ENCODE measurements at places on chromosomes 4 and X.

DNA sequence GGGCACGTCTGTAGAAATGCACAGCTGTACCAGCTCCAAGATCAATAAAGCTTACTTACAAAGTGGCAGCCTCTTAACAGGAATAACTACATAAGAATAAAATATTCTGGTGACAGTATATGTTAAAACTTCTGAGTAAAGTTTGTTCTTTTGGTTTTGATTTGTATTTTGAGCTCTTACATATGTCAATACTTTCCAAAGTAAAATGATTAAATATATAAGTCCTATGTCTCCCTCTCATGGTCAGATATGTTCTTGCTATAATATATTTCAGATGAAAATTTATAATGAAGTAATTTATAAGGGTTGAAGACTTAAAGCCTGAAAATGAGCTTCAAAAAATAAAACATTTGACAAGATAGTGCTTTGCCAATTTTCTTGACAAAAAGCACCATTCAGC is 254.4 kb downstream of the NPFFR2 start:
- DNase-seq = no peak

- DNase-seq = no peak
Measured at GRCh38 chrX:37958525-37959211, 47.7 kb upstream of the SYTL5 start.

GRCh38 chr4:7422898-7423180 is 11.9 kb downstream of the PSAPL1 start:
- DNase-seq = no peak

DNA sequence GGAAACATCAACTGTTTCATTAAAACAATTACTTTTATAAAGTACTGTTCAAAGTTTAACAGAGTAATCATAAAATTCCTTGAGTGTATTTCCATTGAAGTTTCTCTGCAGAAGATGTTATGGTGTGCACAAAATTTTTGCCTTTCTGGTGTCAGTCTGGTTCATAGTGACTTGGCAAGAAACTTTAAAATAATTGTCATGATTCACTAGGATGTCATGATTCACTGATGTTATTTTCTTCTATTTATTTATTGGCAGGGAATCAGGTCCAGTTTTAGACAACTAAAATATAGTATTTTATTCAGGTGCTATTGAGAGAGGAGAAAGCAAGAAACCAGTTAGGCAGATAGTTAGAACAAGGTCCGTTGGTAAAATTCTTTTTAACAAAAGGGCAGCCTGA is 3.8 kb downstream of the UGT2A1 start:
- no peak for DNase-seq

GRCh38 chrX:134365904-134366303 is 94.1 kb upstream of the HPRT1 start:
- DNase-seq = peak; percentile 3

- no peak for DNase-seq
Measured at GRCh38 chr4:185880571-185880970, 68.6 kb upstream of the SORBS2 start.

DNA sequence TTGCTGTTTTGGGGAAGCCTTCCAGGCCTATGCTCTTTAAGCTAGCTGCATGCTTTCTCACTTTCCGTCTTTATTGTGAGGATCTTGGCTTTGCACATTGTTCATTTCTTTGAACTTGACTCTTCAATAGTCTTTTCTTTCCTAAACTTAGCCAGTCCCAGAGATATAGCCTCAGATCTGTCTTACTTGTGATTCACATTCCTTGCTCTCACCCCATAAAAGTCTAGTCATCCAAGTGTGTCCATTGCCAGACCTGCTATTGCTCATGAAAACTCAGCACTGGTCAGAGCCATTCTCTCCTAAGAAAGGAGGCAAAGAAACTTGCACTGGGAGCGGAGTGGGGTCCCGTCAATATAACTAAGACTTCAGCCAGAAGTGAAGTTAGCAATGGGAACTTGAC is 275.0 kb upstream of the CTSO start:
- no peak for DNase-seq

DNA sequence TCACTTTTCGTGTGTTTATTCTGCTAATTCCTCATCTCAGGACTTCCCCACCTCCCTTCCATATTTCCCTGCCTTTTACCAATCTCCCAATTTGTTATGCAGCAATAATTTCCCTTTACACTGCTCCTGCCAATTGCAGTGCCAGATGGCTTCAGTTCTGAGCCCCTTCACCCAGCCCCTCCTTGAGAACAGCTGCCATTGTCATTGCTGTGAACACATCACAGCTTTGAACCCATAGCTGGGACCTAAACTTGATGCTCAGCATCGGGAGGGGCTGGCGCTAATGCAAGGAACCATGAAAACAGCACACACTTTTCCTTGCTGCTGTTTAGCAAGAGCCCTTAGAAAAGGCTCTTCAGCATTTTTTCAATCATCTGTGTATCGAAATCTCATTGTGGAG is 104.9 kb downstream of the ALPK1 start:
- DNase-seq = no peak

DNA sequence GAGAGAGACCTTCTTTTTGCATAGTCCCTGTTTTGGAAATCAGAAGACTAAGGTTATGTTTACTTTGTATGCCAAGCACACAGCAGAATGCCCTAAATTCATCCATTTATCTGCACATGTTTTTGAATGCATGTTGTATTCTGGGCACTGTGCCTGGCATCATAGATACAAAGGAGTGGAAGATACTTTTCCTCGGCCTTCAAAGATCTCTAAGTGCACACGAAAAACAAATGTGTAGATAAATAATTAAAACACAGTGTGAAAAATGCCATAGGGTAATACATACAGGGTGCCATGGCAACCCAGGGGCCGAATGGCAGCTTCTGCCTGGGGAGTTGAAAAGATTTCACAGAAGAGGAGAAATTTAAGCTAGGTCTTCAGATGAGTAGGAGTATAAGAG is 390.6 kb upstream of the ATOH1 start:
- no peak for DNase-seq

GRCh38 chr4:25160714-25161592 is 704 bp upstream of the SEPSECS start:
- DNase-seq = no peak

DNA sequence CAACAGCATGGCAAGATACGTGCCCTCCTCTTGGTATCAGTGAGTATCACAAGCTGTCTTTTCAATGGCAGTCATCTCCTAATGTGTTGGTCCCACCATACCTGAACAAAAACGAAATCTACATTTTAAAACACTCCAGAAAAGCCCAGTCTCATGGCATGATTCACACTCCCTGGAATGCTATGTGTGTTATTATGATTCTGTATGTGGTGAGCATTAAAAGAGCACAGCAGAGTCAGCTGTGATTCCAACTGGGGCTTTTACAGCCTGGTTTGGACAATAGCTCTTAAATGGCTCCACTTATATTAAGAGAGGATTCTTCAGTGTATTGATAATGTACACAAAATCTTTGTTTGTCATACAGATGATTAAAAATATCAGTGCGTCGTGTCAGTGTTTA is 274.1 kb upstream of the GK2 start:
- DNase-seq = no peak

DNA sequence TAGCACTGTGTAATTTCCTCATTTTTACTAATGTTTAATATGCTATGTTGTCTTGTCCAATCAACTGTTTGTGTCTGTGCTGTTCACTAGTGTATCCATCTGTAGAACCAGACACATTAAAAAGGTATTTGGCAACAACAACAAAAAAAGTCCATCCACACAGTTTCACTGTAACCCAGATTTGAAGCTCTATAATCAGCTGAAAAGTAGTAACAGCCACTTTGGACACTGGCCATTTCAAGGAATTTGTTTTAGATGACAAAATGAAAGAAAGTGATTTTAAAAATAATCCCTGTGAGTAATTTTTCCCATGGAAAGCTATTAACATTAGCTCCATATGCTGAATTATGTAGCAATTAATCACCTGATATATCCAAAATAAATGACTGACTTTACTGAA is 2.2 kb upstream of the FBXL5 start:
- no peak for DNase-seq

DNA sequence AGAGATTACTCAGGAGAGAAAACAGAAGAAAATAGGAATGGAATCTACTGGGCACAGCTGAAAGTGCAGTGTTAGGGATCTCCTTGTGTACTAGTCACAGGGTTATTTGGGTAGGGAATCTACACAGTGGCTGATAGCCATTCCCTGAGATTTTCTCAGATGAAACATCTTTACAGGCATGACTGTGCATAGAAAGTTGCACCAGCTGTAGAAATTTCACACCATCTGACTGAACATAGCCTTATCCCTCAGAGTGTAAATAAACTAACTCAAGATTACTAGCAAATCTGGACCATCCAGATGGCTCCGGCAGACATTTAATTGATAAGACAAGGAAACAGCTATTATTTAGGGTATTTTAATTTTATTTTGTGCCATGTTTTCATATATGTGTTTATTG is 2053.5 kb upstream of the TENM3 start:
- no peak for DNase-seq

DNA sequence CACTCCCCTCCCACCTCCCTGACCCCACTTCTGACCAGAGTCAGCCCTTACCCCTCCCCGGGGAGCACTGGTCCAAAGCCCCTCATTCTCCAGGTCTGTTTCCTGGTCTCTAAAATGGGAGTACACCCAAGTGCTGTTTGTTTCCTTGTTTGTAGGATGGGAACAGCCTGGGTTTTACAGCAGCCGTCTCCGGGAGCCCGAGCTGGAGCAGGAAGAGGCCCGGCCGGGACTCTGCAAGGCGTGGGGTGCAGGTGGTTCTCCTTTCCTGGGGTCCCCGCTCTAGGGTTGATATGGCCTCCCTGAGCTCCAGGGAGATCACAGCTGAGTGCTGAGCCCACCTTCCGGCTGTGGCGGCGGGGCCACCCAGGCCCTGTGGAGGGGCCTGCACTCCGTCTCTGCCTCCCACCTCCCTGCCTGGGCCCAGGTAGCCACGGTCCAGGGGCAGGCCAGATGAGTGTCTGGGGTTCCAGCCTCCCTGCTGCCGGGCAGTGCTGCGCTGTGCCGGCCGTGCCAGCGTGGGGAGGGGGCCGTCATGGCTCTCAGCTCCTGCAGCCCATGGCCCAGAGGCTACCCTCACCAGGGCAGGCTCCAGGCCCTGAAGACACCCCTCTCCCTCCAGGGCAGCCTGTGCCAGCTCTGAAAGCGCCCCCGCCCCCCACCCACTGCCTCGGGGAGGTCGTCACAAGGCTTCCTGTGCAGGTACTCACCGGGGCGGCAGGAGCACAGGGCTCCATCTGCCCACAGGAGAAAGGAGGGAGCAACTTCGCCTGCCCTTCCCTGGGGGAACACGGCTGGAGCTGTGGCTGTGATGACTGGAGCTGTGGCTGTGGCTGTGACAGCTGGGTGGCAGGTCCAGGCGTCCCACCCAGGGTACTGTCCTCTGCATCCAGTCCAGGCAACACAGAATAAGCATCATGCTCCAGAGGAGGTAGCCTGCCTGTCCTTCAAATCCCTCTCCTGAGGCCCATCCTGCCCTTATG is 98.8 kb downstream of the ADRA2C start:
- DNase-seq = no peak
